Ecto neural progenitor cell (in vitro differentiated cells): ENCODE measurements at places on chromosomes 2 and 18.

DNA sequence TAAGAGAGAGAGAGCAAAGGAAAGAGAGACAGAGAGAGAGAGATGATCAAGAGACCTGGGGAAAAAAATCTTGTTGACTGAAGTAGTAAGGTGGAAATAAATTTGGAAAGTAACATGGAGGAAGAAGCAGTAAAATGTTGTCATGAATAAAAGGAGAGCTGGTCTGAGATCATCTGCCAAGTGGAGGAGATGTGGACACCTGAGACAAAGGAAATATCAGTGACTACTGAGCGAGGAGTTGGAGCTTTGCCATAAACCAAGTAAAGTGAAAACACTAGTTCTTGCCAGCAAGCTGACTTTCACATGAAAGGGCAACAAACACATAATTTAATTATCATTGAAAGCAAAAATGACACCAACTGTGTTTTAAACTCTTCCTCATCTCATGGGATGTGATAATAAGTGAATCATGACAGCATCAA is 49.0 kb upstream of the DSG1 start:
- no peak for DNase-seq

- no peak for DNase-seq
Measured at GRCh38 chr2:177449159-177449558, 56.6 kb downstream of the AGPS start.

DNA sequence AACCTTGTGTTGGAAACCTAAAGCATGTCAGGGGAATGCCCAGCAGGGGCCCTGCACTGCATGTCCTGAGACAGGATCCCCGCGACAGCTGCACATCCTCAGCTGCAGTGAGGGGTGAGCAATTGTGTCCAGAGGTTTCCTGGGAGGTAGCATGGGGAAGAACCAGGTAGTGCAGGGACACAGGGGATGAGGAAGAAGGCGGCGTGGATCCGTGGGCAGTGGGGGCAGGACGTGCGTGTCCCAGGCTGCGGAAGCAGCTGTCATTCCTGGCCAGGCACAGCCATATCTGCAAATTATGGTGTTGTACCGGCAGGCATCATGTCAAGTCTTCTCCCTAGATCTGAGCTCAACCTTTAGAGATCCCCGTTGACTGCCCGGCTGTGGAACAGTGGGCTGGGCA is 238.2 kb upstream of the MYT1L start:
- peak; percentile 38 for DNase-seq

DNA sequence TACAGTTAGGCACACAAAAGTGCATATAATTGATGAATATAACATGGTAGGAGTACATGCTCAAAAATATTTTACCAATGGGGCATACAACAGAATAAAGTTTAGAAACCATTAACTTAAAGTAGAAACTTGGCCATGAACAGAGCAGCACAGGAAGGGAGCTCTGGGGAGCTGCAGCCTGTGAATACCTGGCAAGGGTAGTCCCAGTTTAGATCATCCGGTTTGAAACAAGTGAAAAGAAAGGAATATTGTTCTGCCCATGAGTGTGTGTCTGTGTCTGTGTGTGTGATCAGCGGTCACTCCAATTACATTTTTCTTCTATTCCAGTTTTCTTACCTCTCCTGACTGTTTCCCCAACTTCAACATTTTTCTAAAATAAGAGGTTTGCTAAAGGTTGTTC is 233.0 kb downstream of the ALK start:
- DNase-seq, result no peak

- DNase-seq, result no peak
Measured at GRCh38 chr18:56185126-56185525, 453.3 kb downstream of the TXNL1 start.

GRCh38 chr2:29270701-29271121 is 155.5 kb downstream of the CLIP4 start:
- no peak for DNase-seq

- no peak for DNase-seq
Measured at GRCh38 chr2:100394111-100394641, 23.3 kb downstream of the CHST10 start.

DNA sequence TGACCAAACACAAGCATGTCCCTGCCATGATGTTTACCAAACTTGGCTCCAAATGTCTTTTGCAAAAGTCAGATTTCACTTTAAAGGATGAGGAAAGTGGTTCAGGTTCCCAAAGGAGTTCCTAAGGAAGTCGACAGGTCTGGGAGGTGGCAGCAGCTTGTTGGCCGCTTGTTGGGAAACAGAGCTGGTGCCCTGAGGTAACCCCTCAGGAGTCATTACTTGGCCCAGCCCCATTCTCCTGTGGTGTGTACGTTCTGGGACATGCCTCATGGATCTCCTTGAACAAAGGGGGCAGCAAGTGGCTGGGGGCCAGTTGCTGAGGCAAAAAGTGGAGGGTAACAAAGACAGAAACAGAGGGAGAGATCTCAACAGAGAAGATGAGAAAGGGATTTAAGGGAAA is 10.9 kb downstream of the TMBIM1 start:
- no peak for DNase-seq

- DNase-seq, result no peak
Measured at GRCh38 chr18:72444111-72444797, 99.9 kb downstream of the CBLN2 start.

- no peak for DNase-seq
Measured at GRCh38 chr2:105449076-105449475, 50.2 kb upstream of the FHL2 start.

DNA sequence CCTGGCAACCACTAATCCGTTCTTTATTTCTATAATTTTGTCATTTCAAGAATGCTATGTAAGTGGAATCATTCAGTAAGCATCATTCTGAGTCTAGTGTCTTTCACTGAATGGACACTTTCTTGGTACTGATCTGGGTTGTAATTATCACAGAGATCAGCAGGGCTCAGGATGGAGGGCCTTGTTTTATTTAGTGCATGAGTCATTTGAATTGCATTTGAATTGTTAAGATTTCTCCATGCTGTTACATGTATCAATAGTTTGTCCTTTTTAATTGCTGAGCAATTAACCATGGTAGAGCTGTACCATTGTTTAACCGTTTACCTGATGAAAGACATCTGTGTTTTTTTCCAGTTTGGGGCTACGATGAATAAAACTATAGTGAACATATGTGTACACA is 256.4 kb downstream of the THSD7B start:
- DNase-seq, result no peak

DNA sequence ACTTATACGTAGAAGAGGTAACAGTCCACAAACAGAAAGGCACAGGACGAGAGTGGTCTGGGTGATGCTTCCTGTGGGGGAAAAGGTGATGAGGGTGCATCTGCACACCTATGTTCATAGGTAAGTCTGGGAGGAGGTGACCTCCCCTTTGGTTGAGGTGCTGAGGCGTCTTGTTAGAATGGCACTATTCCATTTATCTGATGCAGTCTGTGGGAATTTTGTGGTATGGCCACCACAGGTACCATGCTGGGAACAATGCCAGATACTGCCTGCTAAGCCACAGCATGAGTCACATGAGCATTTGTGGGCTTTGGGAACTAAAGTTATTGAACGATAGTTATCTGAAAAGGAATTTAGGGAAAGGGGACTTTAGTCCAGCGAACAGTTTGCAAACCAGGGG is 27.9 kb downstream of the IL37 start:
- no peak for DNase-seq

GRCh38 chr2:11829947-11830707 is 83.7 kb downstream of the LPIN1 start:
- peak; percentile 87 for DNase-seq

GRCh38 chr2:158127380-158127804 is 25.7 kb downstream of the UPP2 start:
- no peak for DNase-seq

- DNase-seq, result no peak
Measured at GRCh38 chr2:106020032-106020431, 174.1 kb downstream of the UXS1 start.

- DNase-seq, result no peak
Measured at GRCh38 chr2:101415884-101416283, 28.6 kb upstream of the CREG2 start.

GRCh38 chr2:133886735-133887675 is 318.7 kb upstream of the NCKAP5 start:
- DNase-seq, result peak; percentile 75

- no peak for DNase-seq
Measured at GRCh38 chr18:13319629-13320028, 101.1 kb downstream of the LDLRAD4 start.

DNA sequence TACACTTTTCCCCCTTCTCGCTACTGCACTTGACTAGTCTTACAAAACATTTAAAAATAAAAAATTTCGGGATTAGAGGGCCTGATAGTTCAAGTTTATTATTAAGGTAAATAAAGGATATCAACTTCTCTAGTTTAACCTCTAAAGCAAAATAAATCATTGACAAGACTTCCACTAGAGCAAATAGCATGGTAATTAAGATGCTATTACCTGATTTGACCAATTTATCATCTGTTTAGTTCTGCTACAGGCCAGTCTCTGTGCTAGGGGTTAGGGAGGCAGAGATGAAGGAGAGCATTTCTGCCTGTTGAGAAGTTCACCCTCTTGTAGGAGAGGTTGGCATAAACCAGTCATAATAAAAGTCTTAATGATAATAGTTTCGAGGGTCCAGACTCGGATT is 34.0 kb downstream of the RHOB start:
- no peak for DNase-seq

DNA sequence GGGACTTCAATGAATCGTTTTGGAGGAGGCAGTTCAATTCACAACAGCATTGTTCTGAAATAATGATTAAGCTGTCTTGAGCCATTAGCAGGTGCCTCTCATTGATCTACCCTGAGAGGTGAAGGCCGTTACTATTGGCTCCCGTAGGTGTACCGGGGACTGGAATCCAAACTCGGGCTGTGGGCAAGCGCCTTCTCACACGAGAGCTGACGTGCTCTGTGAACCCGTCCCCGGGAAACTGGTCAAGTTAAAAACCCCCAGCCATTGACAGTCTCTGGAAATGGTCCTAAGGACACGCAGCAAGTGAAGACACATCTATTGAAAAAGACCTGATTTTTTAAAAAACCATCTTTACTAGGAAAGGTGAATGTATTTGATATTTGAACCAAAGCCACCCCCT is 8.1 kb upstream of the NFATC1 start:
- DNase-seq, result no peak

GRCh38 chr2:37357530-37357929 is 13.1 kb downstream of the QPCT start:
- DNase-seq, result no peak

DNA sequence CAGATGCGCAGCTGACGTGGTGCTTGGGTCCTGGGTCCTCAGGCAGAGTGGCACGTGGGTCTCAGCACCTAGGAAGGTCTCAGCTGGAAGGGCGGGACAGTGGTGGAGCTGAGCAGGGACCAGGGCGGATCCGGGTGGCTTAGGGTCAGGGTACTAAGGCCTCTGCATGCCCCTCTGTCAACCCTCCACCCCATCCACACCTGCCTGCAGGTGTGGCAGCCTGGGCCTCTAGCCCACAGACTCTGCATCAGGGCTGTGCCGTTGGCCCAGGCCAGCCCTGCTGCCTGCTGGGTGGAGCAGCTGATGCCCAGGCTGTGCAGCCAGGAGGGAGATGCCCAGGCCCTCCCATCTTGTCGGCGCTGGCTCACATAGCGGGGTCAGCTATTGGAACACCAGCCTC is 24.6 kb upstream of the OTOS start:
- no peak for DNase-seq

- peak; percentile 29 for DNase-seq
Measured at GRCh38 chr2:74290466-74291217, 52.6 kb downstream of the SLC4A5 start.

DNA sequence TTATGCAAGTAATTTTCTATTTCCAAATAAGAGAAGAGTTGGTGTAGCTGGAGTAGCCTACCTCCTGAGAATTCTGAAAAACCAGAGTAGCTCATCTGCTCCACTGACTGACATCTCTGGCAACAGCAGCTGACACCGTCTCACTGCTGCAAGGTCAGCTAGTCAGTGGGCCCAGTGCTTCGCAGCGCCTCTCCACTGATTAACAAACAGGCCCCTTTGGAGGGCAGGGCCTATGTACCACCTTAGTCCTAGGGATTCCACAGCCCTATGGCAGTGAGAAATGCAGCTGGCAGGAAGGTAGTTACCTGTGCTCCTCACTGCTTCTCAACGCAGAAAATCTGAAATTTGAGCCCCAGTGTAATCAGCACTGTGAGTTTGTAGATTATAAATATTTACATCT is 97.5 kb downstream of the DLGAP1 start:
- DNase-seq, result no peak

DNA sequence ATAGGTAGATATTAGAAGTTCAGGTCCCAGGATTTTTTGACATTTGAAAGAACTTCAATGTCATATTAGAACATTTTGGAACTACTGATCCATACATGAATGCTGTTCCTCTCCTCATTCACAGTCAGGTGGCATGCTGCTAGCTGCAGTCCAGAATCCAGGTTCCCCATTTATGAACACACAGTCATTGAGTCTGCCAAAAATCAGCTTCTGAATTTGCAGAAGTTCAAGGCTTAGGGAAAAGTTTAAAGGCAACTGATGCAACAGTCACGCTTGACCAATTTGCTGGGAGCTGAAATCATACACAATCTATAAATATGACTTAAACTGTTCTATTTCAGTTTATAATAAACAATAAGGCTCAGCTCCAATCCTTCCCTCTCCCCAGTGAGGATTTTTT is 17.3 kb upstream of the TTR start:
- DNase-seq, result no peak

- DNase-seq, result no peak
Measured at GRCh38 chr2:15892151-15892880, 48.0 kb upstream of the MYCN start.

DNA sequence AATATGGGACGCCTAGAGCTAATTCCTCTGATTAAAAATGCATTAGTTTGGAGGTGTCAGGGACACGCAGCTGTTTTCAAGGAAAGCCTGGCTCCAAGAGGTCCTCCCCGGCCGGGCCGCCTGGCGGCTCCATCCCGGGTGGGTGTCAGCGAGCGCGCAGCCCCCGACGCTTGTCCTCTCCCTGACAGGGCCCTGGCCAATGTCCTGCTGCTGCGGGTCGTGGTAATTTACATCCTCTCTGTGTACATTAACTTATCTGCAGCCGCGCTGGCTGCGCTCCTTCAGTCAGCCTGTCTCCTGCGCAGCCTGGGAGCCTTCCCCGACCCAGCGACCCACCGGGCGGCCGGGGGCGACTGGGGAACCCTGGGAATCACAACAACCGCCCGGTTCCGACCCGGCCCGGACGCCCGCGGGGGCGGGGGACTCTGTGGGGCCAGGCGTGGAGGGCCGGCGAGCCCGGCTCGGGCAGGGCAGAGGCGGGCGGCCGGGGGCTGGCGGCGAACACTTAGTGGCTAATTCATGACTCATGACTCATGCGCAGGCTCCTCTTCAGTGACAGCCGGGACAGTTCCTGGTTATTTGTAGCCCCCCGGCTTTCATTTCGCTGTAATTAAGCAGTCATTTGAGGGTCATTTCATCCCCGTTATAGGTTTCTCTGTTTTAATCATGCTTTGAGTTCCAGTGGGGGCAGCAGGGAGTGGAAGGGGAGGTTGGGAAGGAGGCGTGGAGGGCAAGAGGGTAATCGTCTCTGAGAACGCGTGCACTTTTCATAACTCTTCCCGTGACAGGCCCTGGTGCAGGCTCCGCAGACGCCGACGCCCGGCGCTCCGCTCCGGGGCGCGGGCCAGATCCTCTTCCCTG is 141.9 kb upstream of the CTAGE1 start:
- DNase-seq, result peak; percentile 78

DNA sequence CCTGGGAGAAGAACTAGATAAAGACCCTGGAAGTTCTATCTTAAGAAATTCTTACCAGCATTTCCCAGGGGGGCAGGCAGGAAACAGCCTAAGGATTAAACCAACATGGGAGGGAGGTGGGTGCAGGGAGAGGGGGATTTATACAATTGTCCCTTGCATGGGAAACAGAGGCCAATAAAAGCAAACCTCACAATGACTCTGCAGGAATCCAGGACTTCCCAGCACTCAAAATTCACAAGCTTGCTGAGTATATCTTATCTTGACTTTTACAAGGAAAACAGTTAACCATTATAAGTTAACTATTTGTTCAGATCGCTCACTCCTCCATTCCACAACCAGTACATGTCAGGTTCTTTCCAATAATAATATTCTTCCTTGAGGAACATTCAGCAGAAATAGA is 241.3 kb downstream of the MREG start:
- peak; percentile 55 for DNase-seq
